Activated naive CD4-positive, alpha-beta T cell (primary cell): ENCODE measurements at places on chromosomes 5 and 9.

DNA sequence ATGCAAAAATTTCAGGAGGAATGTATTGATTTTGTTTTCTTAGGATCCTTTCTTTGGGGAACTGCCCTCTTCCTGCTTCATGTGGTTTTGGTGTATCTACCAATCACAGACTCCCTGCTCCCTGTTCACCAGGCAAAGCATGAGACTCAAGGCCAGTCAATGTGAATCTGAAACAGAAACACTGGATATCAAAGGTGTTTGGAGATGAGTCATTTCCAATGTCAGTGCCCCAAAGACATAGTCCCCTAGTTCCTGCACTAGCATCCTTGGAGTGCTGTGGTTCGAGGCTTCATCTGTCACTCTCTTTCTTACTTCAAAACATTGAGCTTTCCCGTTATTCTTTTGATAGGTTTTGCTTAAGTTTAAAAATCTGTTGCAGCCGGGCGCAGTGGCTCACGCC lies 8.1 kb downstream of the PPP3R2 start:
- no peak for DNase-seq

DNA sequence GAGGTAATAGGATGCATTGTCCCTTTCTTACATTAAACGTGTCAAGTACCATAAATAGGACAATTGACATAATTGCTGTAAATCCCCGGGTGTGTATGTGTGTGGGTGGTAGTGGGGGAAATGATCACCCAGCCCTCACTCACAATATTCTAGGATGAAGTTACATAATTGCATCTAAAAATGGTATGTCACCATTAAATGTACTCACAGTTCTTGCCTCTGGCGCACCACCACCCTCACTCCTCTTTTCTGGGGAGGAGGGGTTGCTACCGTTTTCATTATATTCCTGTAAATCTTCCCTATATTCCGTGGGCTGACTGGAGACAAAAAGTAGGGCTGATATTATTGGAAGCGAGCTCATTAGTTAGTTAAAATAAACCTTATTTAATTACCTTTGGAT lies 563.8 kb downstream of the TLR4 start:
- DNase-seq, result no peak

GRCh38 chr9:80698725-80699410 lies 990.5 kb downstream of the TLE1 start:
- DNase-seq, result no peak

DNA sequence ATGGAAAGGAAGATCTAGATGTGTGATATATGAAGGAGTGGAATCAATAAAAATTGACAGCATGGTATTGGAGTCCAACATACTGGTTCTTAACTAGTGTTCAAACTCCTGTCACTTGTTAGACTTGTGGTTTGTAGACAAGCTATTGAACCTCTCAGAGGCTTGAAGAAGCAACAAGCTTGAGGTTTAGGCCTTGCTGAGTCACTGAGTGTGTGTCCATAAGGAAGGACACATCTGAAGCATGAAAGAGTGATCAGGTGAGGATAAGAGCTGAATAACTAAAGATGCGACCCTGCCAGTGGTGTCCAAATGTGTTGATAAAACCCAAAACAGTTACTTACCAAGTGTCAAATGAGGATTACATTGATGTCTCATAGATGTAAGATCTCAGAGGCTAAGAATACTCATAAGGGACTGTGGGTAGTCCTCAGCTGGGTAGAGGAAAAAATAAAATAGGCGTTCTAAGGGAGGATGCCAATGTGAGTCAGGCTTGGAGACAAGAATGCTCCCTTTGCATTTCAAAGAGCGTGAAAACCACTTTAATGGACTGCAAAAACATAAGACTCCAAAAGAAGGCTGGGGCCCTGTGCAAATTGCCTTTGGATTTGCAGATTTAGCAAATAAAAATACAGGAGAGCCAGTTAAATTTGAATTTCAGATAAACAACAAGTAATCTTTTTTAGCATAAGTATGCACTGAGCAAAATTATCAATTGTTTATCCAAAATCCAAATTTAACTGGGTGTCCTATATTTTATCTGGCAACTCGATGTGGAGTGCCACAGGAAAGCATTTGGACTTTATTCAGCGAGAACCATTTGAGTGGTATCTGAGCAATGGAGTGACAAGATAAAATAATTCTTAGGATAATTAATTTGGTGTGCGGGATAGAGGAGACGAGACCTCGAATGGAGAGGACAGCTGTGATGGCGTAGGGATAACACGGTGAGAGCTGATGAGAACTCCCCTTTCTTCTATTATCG lies 757.3 kb upstream of the WWC1 start:
- no peak for DNase-seq

DNA sequence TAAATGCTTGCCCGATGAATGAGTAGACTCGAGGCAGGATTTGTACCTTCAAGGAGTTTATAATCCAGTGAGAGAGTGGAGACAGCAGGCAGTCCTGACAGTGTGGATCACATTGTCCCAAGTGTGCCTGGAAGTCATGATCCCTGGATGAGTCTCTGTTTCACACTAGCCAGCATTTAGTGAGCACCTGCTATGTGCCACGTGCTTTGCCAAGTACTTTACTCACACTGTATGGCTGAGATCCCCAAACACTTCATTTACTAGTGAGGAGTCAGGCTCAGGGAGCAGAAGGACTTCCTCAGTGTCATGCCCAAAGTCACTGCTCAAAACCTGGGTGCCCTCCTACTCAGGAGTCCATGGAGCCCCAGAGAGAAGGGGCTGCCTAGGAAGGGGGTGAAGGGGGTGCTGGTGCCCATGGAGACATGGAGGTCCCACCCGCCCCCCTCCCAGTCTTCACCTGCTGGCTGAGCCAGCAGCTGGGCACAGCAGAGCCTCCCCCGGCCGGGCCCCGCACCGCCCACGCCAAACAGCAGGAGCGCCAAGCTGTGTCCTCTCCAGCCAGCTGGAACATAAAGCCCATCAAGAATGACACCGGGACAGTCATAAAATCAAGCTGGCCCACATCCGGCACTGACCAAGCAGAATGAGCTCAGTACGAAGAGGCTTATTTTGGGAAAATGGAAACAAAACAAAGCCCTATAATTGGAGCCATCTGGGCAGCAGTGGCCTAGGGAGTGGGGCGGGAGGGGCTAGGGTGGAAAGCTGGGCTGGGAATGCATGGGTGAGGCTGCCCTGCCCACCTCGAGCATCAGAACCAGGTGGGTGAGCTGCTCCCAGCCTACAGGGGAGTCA lies 10.6 kb downstream of the LAMC3 start:
- DNase-seq, result no peak

DNA sequence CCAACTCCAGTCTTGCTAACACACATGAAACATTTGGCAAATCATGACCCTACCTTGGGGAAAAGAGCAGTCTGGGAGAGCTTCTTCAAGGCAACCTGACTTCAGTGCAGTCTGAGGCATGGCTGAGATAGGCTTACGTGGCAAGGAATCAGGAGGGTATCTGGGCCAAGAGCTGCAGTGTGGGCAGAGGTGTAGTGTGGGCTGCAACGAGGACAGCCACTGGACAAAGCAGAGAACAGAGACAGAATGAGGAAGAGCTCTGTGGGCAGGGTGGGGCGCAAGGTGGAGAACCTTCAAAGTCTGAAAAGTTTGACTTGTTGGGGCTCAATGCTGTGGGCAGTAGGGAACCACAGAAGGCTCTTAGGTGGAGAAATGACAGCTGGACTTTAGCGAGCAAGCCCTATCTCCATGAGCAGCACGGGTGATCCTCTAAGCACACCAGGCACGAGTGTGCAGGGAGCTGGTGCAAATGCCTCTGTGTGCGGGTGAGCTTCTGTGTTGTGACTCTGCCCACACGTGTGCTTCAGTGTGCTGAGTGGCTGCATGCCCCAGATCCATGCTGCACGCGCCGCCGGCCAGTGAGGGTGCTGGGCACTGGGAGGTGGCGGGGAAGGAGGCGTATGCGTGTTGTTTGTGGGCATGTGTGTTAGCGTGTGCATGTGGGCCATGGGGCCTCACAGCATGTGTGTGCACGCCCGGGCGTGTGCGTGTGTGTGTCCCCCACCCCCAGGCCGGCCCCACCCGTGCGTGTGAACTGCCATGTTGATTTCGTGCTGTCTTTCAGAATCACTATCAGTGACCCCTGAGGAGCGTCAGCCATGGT lies 23.3 kb downstream of the GOLGA2 start:
- DNase-seq, result no peak

DNA sequence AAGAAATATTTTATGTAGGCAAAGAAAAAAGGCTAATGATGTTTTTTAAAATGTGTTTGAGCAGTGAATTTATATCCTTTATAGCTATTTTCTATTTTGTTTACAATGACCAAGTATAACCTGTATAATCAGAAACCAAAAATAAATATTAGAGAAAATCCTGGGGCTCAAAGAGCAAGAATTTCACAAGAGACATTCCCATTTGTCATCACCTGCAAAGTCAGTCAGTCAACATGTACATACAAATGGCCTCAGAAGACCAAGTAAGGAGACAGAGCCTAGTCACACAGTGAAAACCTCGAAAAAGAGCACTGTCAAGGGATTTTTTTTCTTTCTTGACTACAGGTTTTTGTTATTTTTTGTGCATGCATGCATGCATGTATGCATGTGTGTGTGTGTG lies 231.4 kb downstream of the GLIS3 start:
- no peak for DNase-seq

- DNase-seq, result no peak
Observed at GRCh38 chr9:21969011-21969940, 24.9 kb downstream of the CDKN2A start.

DNA sequence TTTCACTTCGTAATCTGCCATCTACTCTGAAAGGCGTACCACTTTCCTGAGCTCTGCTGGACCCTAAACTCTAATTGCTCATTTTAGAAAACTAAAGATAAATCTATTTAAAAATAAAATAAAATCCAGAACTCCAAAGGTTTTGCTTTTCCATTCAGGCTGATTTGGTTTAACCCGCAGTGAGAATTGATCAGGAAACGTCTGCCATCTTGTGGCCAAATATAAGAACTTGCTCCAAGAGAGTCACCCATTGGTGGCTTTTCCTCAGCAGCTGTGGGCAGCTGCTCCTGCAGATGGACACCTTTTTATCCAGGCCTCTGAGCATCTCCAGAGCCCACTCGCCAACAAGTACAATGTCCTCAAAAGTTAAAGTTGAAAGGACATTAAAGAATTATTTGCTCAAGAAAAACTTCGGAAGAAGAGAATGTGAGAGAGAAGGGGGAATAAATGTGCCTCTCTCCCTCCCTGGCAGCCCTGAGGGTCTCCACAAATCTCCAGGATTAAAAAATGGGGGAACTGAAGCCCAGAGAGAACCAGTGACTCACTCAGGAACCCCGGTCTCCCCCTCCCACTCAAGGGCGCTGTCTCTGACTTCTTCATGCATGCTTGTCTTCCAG lies 4.1 kb downstream of the SAXO1 start:
- DNase-seq, result no peak

GRCh38 chr9:90365666-90366065 lies 277.0 kb downstream of the DIRAS2 start:
- DNase-seq, result no peak

DNA sequence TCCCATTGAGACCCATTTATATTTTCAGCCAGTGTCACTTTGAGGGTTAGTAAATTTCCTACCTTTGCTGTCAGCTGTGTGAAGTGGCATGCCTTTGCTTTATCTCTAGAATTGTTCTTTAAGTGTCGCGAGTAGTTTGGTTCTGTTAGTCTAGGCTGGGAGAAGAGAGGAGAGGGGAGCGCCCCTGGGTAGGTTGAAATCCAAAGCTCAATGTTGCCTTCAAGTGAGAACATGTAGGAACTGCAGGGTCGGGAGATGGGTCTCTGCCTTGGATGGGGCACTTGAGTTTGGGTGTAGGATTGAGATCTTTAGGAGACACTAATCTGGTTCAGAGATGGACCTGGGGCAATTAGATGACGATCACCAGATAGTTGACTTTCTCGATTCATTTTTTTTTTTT lies 46.3 kb downstream of the STC2 start:
- DNase-seq, result no peak

DNA sequence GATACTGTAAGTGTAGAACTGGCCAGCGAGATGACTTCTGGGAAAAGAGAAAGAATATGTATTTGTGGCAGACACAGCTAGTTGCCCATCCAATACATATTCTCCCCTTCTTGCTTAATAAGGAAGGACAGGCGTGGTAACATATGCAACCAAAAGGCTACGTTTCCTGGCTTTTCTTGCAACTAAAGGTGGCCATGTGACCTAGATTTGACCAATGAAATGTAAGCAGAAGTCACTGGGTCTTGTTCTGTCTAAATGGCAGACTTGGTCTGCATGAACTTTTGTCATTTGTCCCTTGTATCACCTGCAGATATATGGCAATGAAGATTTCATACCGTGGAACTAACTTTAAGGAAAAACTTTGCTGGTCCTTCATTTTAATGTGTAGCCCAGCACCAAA lies 183.8 kb downstream of the CDH12 start:
- DNase-seq, result no peak

DNA sequence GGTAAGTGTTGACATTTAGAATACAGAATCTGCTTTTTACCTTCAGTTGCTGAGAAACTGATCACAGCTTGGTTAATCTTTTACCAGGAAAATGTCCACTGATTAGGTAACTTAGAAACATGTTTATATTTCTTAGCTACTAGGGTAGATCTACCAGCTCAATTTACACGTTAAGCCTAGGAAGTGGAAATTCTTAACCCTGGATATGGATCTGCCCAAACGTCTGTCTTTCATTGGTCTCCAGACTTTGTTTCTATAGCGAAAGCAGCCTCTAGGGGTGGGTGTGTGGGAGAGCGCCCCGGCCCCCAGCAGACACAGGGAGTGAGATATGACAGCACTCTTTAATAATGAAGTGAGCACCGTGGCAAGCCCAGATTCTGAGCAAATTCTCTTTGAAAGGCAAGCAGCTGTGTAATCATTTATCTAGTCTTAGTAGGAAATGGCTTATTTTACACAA lies 141.6 kb upstream of the ZNF608 start:
- DNase-seq, result no peak

DNA sequence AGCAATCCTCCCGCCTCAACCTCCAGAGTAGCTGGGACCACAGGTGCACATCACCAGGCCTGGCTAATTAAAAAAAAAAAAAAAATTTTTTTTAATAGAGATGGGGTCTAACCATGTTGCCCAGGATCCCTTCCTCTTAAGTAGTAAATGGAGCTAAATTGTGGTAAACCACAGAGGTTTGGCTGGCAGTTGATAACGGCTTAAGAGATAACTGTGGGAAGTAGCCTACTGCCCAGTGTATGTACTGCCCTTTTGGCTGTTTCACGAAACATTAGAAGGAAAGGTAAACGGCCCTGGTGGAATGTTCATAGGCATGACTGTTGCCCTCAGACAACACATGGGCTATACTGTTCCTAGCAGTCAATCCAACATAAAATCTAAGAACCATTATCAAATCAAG lies 44.4 kb downstream of the HMGCR start:
- DNase-seq, result no peak

DNA sequence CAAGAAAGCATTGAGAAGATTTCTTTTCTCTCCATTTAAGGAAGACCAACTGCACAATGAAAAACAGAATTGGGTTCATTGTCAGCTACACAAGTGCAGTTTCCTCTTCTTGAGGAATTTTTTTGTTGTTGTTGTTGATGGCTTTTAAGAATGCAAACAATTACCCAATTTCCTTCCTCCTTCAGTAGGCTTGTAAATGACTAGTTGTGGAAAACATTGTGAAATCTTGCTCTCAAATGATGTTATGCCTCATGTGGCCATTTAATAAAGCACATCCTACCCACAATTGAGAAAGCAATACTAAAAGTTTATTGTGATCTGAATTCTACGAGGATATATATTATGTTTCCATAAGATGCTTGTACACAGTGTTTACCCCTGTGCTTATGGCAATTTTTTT lies 171.6 kb downstream of the FAM174A start:
- no peak for DNase-seq

GRCh38 chr9:94993160-94993820 lies 266.8 kb downstream of the AOPEP start:
- DNase-seq, result no peak
